ENCODE measurements at places on chromosomes 5 and 9.

DNA sequence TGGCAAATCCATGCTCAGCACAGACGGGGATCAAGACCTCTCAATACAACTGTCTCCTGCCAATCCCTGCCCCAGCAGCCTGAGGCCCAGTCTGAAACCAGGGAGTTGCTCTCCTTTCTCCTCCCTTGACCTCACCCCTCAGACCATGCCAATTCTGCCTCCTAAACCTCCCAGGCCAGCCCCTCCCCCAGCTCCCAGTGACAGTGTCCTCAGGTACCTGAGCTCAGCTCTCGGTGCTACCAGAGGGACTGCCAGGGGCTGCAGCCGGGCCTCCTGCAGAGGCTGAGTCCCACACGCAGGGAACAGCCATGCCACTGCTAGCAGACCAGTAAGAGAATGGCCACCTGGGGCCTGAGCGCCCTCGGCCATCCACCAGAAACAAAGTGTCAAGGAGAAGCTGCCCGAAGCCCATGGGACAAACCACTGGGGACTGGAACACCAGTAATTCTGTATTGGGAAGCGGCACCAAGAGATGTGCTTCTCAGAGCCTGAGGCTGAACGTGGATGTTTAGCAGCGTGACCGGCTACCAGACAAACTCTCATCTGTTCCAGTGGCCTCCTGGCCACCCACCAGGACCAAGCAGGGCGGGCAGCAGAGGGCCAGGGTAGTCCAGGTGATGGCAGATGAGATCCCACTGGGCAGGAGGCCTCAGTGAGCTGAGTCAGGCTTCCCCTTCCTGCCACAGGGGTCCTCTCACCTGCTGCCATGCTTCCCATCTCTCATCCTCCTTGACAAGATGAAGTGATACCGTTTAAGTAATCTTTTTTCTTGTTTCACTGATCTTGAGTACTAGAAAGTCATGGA, 557 bp upstream of the IL3 start:
- DNase-seq = no peak

DNA sequence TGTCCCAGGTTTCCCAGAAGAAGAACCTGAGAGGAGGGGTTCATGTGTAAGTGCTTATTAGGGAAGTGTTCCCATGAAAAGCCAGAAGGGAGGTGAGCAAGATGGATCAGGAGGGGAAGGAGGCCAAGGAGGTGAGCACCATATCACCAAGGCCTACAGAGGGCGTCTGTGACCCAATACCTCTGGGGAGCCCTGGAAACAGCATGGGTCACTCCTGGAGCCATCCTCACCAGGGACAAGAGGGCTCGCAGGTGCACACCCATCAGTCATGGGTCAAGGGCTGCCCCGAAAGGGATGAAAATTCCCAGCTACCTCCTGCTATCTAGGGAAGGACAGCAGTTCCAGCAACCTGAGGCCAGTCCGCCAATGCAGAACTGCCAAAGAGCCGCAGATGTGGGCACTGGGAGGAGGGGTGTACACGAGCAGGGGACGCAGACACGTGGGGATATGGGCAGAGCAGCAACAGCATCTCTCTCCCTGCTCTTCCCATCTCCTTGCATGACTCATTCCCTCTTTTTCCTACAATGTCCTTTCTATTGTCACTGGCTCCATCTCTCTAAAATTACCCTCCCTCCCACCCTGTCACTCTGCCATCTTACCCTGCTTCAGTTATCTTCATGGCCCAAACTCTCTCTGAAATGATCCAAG, 167.6 kb upstream of the FSTL4 start:
- DNase-seq = no peak

- no peak for DNase-seq
Observed at GRCh38 chr5:27392716-27393115, 354.3 kb upstream of the CDH9 start.

DNA sequence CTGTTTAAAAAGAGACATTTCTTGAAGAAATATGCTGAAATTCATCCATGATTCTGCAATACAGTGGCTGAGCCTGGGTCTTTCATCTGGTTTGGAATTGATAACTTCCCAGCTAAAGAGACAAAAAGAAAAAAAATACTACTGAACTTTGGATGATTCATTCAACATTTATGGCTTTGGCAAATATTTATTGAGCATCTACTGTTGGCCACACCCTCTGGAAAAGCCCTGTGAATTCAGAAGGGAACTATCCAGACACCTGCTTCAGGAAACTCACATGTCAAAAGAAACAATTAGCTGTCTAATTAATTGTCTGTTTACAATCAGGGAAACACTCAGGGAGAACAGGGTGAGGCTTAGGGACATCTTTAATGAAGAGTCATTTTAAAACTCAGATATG, 17.8 kb upstream of the ZNF622 start:
- no peak for DNase-seq

DNA sequence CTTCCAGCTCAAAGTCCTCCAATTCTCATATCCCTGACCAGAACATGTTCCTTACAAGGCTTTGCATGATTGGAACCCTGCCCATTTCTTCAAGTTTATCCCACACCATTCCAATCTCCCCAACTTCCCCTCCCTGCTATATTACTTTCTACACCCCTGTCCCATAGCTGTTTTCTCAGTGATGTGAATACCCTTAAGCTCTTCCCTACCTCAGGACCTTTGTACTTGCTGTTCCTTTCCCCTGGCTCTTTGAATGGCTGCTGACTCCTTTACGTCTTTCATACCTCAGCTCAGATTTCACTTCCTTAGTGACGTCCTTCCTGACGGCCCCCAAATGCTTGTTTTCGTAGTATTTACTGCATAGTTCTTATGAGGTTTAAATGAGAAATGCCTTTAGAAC, 166.2 kb upstream of the ZNF462 start:
- no peak for DNase-seq

DNA sequence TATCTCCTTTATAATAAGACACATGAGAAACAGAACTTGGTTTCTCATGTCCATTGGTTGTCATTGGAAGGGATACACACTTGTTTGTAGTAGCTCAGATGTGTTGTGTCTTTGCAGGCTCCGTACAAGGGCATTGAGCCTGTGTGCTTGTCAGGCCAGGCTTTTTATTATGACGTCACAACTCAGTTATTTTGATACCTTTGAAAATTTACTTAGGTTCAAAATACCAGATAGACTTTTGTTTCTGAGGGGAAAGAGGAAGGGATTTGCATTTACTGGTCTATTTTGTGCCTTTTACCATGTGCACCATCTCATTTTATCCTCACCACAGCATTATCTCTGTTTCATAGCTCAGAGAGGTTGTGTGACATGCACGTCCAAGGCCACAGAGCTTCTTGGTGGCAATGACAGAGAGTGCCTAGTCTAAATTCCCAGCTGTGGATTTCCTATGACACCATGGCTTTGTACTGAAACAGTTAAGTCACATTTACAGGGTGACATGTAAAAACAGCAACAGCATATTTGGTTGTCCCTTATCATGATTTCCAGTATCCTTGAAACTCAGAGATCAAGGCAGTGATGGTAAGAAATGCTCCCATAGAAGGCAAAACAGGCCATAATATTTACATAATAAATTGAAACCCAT, 268.7 kb downstream of the AOPEP start:
- DNase-seq = no peak

- DNase-seq = no peak
Observed at GRCh38 chr5:55485073-55485472, 49.7 kb downstream of the PLPP1 start.

GRCh38 chr9:121770415-121771273, 119.2 kb downstream of the DAB2IP start:
- DNase-seq = no peak

DNA sequence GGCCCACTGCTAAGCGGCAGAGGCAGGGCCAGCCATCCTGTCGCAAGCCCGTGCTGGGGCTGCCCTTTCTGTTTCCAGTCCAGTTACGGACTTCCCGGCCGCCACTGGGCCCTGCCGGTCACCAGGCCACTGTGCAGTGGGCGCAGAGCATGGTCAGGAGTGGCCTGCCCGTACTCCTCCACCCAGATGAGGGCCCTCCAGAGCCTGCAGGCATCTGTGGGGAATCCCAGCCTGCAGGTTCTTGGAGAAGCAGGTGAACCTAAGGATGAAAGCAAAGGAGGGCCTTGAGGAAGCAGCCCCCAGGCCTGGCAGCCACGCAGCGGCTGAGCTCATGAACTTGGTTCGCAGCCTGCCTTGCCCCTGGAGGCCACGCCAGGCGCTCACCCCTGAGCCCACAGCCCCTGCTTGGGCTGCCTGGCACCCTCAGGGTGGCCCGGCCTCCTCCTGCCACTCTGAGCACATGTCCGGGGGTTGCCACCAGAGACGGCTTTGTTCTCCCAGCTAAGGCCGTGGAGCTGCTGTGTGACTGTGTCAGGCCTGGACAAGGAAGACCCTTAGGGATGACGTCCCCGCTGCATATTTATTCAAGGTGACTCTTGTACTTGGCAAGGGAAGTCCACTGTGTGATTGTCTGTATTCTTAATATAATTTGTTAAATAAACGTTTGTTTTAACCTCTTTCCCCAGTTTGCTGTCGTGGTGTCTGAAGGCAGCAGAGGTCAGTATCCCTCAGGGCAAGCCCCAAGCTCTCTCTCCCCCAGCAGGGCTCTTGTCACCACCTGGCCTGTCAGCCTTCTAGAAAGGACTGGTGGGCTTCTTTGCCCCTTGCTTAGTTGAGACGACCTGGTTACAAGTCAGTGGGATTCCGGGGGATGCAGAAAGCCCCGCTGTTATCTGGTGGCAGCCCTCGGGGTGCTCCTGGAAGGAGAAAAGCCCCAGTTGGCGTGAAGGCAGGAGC, 107.1 kb upstream of the LMX1B start:
- no peak for DNase-seq

DNA sequence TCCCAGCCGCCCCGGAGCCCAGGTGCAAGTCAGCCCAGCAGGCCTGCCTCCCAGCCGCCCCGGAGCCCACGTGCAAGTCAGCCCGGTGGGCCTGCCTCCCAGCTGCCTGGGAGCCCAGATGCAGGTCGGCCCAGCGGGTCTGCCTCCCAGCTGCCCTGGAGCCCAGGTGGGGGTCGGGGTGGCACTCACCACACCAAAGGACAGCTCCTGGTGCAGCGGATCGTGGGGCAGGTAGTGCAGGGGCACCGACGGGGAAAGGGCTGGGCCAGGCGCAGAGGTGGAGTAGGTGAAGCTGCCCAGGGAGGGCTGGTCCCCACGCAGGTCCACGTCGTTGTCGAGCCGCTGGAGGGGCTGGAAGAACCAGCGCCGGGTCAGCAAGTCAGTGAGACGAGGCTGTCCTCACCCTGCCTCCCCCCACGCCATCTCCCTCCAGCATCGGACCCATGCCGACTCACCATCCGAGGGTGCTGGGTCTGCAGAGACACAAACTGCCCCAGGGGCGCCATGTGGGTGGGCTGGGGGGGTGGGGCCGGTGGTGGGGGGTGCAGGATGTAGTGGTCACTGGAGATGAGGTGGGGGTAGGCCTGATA, 6.7 kb downstream of the RNF44 start:
- DNase-seq = no peak

GRCh38 chr5:139306628-139307379, 13.3 kb downstream of the MATR3 start:
- DNase-seq = no peak

GRCh38 chr5:95823738-95824609, 1.4 kb upstream of the GLRX start:
- peak; percentile 94 for DNase-seq

GRCh38 chr5:94778732-94779131, 160.3 kb downstream of the SLF1 start:
- no peak for DNase-seq

- no peak for DNase-seq
Observed at GRCh38 chr5:139982975-139983240, 60.2 kb downstream of the NRG2 start.

- DNase-seq = peak; percentile 50
Observed at GRCh38 chr9:137064027-137064879, 6.1 kb downstream of the SAPCD2 start.

- DNase-seq = no peak
Observed at GRCh38 chr5:122118356-122118948, 10.9 kb upstream of the ZNF474 start.

DNA sequence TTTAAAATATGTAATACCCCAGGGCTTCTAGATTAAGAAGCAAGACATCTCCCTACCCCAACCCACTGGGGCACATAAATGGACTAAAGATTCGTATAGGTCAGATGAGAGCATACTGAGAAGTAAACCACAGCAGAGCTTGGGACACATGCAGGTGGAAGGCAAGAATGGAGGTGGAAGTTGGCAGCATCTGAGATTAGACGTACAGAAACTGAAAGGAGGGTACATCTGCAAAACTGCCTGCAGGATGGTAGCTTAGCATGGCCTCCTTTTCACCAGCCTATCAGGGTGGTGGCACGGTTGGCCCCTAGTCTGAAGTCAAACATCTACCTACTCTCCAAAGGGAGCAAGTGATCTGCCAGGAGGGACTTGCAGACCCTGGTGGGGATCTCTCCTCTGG, 181.8 kb downstream of the TSSK1B start:
- DNase-seq = no peak

GRCh38 chr5:160770718-160771117, 81.3 kb downstream of the ATP10B start:
- DNase-seq = no peak

DNA sequence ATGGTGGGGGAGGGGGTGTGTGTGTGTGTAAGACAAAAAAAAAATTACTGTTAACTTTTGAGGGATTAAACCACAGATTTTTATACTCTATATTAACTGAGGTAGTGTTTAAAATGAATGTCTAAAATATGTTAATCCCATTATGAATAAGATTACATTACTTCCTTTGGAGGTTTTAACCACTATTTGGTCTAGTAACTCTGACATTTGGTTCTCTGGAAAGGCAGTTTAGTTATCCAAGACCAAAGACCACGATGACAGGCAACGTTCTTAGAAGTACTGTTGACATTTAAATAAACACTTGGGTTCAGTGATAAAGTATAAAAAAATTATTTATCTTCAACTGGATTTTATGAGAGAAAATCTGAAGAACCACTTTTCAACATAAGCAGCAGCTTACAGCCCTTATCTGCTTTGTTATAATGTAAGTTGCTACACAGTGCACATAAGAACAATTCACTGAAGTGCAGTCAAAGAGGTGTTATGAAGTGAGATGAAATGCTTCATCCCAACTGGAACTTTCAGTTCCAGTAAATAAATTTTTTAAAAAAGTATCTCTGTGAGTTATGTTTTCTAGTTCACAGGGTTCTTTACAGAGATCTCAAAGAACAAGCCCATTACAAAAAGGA, 94.5 kb downstream of the OSMR start:
- no peak for DNase-seq

DNA sequence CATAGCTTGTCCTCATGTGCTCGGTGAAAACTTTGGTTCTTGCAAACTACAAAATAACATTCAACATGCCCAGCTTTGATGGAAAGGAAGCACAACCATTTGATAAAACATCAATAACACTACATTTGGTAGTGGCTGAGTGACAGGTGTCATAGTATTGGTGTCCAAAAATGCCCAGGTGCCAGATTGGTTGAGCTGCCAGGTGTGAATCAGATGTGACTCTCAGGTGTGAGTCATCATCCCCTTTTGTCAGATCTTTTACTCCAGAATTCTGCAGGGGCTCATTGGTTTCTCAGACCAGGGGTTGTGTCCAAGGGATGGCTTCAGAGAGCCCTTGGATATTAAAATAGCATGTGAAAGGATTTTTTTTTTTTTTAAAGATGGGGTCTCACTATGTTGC, 22.5 kb upstream of the POMT1 start:
- no peak for DNase-seq

DNA sequence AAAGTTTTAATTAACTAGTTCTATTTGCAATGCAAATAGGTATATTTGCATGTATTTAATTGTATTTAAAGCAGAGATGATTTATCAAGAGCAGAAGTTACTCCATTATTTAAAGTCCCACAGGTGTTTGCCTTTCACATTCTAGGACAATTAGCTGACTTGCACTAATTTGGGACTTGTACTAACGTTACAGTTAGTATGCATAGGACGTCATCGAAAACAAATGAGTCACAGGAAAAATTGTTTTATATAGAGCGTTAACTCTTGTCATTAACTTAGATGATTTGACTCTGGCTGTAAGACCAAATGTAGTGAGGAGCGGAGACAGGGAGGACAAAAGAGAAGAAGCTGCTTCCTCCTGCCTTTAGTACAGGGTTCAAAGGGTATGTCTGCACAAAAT, 126.1 kb upstream of the IFNE start:
- no peak for DNase-seq

All from inflammatory macrophage treated with lipopolysaccharide for 4 hours (primary cell).